ENCODE measurements at places on chromosomes 5 and 9.

GRCh38 chr5:1876660-1877064 is 6.1 kb downstream of the IRX4 start:
- no peak for DNase-seq

GRCh38 chr5:37034955-37035354 is 158.4 kb downstream of the NIPBL start:
- no peak for DNase-seq

DNA sequence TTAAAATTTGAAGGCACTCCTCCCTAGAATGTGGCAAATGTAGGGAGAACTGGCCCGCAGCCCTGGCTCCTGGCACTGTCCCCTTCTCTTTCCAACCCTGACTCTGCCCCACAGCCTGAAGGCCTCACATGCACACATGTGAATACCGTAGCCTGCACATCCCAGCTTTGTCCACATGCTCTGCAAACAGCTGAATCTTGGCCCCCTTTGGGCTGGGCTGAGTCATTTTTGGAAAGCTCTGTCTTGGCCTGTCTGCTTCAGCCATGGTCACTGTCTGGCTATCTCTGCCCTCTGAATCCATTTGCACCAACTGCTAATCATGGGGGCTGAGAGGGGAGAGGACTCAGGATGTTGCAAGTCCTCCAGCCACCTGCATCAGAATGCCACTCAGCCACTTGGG is 22.1 kb upstream of the GALNT10 start:
- DNase-seq, result no peak

- no peak for DNase-seq
Measured at GRCh38 chr5:17445185-17445584, 52.8 kb upstream of the TAF11L2 start.

DNA sequence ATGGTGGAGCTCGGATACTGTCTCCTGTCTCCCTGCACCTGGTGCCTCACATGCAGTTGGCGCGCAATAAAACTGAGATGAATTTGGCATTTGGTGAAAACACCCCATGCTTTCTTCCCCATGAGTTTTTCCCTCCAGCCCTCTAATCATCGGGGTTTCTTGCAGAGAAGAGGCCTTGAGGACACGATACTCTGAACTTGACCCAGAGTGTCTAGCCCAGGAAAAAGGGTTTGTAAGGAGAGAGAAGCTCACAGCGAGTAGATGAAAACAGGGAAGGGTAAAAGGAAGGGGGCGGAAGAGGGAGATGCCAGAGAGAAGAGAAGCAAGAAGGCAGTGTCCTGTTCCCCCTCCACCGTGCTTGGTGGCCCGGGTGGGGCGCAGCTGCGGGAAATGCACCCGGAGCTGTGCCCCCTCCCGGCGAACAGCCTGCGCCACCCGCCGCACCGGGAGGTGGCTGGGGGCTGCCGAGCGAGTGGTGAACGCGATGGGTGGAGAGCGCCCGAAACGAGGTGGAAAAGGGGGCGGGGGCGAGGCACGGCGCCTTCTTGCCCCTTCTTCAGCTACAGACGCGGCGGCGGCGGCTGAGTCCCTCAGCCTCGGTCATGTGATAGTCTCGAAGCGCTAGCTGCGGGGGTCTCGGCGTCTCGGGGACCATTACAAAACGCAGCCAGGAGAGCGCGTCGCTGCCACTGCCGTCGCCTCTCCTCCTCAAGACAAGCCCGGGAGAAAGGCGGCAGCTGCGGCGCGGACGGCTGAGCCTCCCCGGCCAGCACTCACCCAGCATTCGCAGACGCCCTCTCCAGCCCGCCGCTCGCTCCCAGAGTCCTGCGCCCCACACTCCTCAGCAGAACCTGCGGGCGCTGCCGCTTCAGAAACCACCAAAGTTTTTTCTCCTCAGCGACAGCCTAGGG is 1.1 kb upstream of the FOXB2 start:
- no peak for DNase-seq

DNA sequence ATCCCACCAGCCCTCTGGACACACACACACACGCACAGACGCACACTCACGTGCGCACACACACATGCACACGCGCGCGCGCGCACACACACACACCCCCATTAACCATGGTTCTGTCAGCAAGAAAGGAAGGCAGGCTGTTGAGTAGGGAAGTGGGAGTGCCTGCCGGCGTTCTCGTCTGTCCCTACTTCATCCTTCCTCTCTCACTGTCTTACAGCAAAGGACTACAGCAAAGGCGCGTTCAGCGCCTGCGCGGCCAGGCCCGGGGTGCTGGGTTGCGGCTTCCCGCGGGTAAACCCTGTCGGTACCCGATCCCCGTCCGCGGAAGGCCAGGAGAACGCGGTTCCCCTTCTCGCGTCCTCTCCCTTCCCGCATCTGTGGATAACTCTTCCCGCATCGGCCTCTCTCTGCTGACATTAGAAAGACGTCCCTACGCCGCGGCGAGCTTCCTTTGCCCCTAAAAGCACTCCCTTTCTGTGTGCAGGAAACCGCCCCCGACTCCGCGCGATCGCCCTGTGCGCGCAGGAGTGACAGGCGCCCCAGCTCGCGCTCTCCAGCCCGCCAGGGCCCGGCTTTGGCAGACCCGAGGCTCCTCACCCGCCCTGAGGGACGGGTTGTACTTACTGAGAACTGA is 219.2 kb downstream of the AGTPBP1 start:
- no peak for DNase-seq

DNA sequence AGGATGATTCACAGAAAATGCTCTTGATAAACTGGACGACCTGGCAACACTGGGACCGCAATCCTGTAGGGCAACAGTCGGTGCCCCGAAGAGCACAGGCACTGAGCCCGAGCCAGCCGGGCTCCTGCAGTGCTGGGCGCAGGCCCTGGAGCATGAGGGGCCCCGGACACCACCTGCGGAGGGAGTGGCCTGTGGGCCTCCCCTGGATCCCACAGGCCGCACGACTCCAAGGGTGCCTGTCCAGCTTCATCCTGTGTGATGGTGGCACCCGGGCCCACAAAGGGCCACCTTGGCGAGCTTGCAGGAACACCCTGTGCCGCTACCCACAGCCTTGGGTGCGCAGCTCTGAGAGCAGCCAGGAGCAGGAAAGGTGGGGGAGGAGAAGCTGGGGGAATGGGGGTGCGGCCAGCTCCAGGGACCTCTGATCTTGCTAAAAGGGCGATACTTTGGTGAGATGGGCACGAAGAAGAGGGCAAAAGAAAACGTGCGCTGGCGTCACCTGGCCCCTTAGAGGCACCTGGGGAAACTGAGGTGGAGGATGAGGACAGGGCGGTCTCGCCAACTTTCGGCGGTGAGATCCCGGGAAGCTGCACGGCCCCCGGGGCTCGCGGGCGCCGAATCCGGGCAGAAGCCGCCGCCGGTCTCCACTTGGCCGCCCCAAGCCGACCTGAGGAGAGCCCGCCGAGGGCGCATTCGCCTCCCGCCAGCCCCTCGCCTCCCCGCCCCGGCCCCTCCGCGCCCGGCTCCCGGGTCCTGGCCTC is 722 bp downstream of the TBC1D9B start:
- no peak for DNase-seq

GRCh38 chr5:164326219-164326618 is 820.8 kb downstream of the MAT2B start:
- DNase-seq, result no peak

- peak; percentile 93 for DNase-seq
Measured at GRCh38 chr5:160399402-160400353, at the start of gene FAM200C. TSS of gene FAM200C (minus strand) at chr5:160400054. CDS start at chr5:160395490, 4,564 bp downstream.
